ENCODE measurements at places on chromosomes 12 and 14. TPM values are rescaled to one million over a fixed set of nuclear protein-coding genes. Genes with fewer than 3 reads are reported as not detected.

Gene IGFBP6
- total RNA-seq = 0.73 TPM

DNA sequence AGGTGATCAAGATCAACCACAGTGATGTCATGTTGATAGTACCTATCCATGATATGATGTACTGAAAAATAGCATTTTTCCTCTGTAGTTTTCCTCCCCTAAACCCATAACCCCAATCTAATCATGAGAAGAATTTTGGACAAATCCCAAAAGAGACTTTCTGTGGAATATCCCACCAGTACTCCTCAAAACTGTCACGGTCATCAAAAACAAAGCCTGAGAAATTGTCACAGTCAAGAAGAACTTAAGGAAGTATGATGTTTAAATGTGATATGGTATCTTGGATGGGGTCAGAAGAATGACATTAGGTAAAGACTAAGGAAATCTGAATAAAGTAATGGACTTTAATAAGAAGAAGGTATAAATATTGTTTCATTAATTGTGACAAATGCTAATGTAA, 248.8 kb downstream of the RMST start:
- no peak for DNase-seq

DNA sequence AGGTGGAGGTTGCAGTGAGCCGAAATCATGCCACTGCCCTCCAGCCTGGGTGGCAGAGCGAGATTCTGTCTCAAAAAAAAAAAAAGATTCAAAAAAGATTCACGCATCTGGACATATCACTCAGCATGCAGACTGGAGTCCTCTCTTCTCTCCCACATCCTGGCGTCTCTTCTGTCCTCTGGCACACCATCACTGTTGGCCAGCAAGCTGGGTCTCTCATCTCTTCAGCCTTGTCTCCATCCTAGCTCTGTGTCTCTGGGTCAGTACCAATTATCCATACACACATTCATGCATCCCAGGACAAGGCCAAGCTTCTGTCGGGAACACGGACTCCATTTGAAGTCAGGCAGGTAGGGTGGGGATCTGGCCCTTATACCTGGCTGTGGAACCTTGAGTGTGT, 105.5 kb upstream of the MAP1LC3B2 start:
- no peak for DNase-seq

GRCh38 chr12:41956353-41956752, 188.3 kb downstream of the GXYLT1 start:
- no peak for DNase-seq

DNA sequence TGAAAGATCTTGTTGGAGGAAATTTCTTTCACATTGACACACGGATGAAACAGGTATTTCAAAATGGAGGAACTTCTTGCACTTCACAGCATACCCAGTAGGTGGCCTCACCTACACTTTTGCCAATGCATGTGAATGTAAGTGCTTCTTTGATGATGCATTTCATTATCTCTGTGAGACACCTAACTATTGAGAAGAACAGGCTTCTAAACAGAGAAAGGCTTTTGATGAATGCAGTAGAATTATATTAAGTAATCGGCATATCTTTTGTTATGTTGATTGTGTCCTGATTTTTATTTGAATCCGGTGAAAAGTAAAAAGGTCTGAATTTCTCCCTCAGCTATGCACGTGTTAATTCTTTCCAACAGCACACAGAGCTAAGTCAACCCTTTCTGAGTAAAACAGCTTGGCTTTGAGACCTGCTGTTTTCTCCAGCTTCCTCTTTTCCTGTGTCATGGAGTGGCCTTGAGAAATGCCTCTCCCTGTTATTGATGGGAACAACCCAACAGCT, 399.0 kb downstream of the NAV3 start:
- peak; percentile 38 for DNase-seq

Data from neural crest cell (in vitro differentiated cells).